NCI-H510A (cell line): ENCODE measurements at places on chromosomes 3 and 15.

DNA sequence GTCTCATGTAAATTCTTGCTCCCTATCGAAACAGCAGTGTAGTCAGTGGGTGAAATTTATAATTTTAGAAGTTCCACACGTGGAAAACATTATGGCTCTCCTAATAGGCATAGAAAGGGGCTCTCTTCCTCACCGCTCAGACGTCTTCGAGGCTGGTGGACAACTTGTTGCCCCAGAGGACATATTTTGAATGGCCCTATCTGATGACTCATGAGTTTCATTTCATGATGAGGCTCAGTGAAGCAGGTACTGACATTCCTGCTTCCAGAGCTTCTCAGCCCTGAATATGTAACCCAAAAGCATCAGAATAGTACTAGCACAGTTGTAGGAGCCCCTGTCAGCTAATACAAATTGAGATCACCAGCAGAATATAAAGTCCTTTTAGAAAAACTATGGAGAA, 117.9 kb downstream of the HERC1 start:
- DNase-seq: no peak

DNA sequence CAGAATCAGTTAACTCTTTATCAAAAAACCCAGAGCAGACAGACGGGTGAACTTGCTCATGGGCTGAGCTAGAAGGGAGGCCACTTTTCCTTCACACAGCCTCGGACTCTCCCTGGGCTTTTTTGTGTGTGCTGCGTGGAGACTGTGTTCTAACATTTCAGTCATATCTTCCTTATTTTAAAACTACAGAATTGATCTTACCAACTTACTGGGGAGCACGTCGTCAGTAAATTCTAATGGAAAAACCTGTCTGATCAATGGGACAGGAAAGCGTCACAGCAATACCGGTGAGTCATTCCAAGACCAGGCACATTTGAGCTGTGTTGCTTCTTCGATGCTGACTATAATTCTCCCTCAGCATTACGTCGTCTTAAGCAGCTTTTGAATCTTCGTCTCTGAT, 145.1 kb downstream of the LPP start:
- no peak for DNase-seq

DNA sequence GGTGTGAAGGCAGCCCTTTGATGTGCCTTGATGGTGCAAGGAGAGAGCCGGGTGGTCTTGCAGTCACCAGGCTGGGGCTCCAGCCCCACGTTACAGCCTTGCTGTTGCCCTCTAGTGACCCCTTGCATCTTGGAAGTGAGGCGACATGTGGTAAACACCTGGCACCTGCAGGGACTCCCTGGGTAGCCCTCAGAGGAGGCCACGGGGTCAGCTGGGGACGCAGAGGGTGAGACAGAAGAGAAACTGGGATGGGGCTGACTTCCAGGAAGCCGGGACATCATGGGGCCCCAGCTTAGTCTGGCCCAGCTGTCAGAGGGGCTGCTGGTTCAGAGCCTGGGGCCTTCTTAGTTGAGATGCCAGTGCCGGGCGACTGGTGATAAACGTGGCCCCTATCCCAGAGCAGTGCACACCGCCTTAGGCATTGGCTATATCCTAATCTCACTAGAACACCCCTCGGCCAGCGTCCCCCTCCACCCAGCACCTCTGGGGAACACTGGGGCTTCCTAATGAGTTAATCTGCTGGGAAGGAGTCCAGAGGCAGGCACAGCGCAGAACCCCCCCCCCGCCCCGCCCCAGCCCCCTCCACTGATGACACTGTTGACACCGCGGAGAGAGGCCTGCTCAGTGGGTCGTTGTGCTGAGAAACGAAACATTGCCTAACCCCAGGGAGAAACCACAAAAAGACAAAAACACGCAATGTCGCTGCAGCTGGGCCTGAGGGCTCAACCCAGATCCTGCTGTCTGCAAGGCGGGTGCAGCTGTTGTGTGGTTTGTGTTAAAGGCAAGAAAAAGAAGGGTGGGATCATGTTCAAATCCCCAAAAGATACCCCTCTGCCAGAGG, 60.5 kb upstream of the KLF13 start:
- peak; percentile 27 for DNase-seq

GRCh38 chr3:101690972-101691371, 4.5 kb upstream of the RPL24 start:
- DNase-seq: no peak

DNA sequence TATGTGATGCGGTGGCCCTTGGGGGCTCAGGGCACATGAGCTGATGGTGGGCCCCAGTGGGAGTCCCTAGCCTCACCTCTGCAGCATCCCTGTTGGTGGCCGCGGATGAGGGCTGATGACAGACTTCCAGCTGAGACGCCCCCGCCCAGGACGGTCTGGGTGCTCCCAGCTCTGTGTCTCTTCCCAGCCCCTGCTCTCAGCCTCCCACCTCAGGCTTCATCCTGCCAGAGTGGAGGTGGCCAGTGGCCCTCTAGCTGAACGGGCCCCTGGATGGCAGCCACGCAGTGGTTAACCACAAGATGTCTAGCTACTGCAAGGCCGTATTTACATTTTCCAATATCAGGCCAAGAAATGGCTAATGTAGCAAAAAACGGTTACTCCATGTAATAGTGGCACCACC, 205.3 kb upstream of the LINGO1 start:
- no peak for DNase-seq

- DNase-seq: no peak
These were observed 183.2 kb upstream of the NR2E3 start for GRCh38 chr15:71627188-71627587.

DNA sequence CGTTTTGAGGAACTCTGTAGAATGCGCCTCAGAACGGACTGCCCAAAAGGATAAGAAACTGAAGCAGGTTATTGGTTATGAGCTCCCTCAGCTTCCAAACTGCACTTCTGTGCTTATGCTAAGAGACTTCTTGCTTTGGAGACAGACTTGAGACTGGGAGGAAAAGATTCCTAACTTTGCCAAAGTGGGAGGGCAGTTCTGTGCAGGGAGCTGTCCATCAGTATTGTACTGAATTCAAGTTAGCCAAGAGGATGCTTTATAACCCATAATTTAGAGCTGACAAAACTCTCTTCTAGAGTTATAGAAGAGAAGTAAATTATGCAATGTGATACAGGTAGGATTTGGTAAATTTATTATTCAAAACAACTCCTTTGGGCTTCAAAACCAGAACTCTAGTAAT, 519.8 kb upstream of the GBE1 start:
- no peak for DNase-seq

DNA sequence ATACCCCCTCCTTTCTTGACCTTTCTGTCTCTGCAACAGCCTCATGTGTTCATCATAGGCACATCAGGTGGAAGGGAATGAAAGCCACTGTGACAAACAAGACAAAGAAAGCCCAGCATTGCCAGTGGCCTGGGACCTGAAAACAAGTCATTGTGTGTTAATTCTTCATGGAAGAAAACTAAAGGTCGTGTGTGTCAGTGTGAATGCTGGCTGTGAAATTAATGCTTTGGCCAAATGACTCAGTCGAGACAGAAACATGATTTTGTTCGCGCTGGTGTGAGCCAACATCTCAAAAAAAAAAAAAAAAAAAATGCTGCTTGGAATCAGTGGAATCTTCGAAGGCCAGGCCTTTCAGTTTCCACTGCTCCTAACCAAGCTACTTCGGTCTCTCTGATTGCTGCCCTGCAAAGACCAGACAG, 386.5 kb upstream of the PROK2 start:
- DNase-seq: no peak

DNA sequence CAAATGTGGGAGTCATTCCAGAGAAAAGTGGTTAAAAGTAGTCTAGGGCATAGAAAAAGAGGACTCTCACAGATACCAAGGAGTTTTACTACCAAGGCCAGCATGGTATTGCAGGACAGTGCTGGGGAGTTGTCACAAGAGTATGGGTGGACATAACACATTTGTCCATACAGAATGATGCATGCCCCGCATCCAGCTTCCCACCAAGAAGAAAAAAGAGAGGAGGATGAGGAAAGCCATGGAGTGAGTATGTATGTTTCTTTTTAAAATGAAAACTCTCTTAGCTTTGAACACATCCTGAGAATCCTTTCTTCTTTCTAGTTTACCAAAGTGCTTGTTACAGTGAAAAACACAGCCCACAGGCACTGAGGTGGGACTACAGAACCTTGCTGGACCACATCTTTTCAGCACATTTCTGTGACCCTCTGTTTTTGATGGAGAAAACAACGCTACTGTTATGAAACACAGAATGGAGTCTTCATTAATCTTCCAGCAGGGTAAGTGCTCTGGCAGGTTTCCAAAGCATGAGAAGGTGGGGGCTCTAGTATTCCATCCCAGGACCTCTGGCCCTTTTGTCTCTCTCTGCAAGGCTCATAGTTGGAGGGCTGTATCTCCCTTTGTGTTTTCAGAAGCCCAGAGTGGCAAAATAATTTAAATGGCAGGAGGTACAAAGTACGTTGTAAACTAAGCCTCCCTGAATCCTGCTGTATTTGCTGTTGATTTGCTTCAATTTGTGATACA, 12.7 kb downstream of the NR2E3 start:
- no peak for DNase-seq

- DNase-seq: no peak
These were observed 319.9 kb upstream of the ICE2 start for GRCh38 chr15:60798821-60799220.

- no peak for DNase-seq
These were observed 34.1 kb upstream of the HACD2 start for GRCh38 chr3:123618768-123619484.

GRCh38 chr3:191350396-191351090, 20.2 kb upstream of the UTS2B start:
- no peak for DNase-seq

- DNase-seq: no peak
These were observed 7.3 kb downstream of the RAB27A start for GRCh38 chr15:55282284-55282833.

DNA sequence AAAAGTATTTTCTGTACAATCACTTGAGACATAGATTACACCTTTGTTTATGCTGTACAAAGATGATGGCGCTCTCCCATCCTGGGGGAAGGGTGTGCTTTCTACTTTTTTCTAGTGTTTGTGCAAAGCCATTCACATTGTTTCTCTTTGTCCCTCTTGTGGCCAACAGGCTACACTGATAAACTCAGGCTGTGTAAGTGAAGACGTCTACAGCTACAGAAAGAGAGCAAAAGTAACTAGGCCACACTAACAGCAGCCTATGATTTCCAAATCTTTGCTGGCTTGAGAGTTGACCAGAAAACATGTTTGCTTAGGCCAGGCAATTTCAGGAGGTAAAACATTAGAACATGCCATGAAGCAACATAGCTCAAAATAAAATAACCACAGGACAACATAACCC, 75.1 kb downstream of the FOXB1 start:
- no peak for DNase-seq

DNA sequence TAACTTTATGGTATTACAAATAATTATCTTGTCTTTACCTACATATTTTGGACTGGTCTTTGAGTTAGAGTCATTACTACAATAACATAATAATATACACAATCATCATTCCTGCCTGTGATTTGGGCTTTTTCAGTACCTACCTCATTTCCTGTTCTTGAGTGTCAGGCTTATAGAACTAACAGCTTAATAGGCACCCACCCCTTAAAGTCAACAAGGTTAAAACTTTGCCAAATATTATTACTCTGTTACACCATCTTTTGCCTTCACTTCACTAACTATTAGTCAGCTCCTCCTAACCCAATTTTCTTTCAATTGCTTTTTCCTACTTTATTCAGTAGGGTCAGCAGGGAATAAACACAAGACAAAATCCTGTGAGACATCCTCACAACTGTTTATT, 488.7 kb upstream of the AGTR1 start:
- DNase-seq: no peak

GRCh38 chr3:156014489-156014888, 105.9 kb upstream of the KCNAB1 start:
- DNase-seq: no peak

DNA sequence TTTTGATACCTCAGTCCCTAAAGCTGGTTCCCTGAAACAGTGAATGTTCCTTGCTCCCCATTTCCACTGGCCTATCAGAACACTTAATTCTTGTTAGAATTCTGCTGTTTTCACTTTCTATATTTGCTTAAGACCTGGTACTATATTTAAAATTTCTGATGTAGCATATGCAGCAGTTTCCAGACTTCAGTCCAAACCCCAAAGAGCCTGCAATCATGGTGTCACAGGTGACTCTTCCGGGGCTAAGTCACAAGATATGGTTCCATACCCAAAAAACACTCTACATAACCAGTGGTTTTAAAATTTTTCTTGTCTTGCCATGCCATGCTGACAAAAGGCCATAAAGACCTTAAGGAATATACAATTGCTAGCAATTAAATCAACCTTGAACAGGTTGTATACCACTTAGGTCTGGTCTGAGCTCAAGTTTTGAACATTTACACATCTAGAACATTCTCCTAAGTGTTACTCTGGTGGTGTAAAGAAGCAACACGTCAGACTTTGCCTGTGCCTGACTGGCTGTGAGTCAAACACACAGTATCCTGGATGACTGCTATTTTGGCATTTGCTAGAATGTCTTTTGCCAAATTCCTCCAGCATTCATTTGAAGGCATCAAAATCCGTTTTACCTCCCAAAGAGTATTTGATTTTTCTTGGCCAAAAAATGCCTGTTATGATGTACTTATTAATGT, 160.0 kb downstream of the FRMD5 start:
- DNase-seq: no peak

- DNase-seq: peak; percentile 16
These were observed 51.8 kb downstream of the IQSEC1 start for GRCh38 chr3:13021141-13022114.

DNA sequence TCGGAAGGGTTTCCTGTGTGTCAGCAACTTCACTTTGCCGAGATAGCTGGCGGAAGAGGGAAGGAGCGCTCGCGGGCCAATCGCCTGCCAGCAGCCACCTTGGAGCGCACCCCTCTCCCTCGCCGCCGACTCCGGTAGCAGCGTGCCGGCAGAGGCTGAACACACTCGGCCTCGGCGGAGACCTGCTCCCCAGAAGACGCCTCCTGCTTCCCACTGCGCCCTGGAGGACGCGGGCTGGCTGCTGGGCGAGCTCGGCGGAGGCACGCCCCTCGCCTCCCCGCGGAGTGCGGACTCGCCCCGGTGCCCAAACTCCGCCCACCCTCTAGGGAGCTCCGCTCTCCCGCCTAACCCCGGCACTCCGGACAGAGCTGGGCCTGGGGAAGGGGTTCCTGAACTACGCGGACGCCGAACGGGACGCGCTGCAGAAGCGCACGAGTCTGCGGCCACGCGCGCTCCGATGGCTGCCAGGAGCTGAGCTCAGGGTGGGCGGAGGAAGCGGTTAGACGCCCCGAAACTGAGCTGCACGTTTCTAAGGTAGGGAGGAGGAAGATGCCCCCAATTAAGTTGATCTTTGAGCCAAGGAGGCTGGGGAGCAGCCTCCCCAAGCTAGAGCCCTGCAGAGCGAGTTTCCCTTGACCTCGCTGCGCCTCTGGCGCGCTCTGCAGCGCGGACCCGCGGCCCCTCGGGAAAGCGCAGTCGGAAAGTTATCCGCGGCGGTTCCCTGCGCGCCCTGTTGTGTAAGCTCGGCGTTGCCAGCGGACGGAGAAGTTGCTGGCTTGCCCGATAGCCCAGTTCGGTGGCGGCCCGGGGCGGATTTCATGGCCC, at the start of gene P2RY1:
TSS of gene P2RY1 (plus strand) at position 356 of the 825 bp plus-strand sequence. CDS start 652 bp downstream, outside the sequence.
- DNase-seq: peak; percentile 81

- DNase-seq: no peak
These were observed 170.9 kb upstream of the CADPS start for GRCh38 chr3:63046152-63046551.

GRCh38 chr3:59469948-59470723, 420.3 kb upstream of the CFAP20DC start:
- no peak for DNase-seq

GRCh38 chr15:39260391-39260790, 320.5 kb upstream of the THBS1 start:
- no peak for DNase-seq
